ENCODE measurements at places on chromosomes 13 and 19.
A peak's percentile ranks its signal among the peaks of the same experiment; 100 is the strongest.

GRCh38 chr19:41927497-41928192 is 604 bp downstream of the ERFL start:
- no peak for DNase-seq
- peak overlapping the region; percentile 90 for H3K4me3 ChIP-seq
- peaks cover 12% of the 10 kb centered on the region for H3K27me3 ChIP-seq
- peak overlapping the region; percentile 60 for H3K27ac ChIP-seq
- peaks cover 31% of the 10 kb centered on the region for H3K4me1 ChIP-seq

GRCh38 chr13:40163066-40164000 is 503.1 kb downstream of the FOXO1 start:
- H3K27ac ChIP-seq, result no peak overlapping the region
- no peaks in the 10 kb centered on the region for H3K36me3 ChIP-seq
- H3K4me1 ChIP-seq, result peaks cover 17% of the 10 kb centered on the region
- H3K27me3 ChIP-seq, result peaks cover 1% of the 10 kb centered on the region
- DNase-seq, result no peak
- no peak overlapping the region for H3K4me3 ChIP-seq

GRCh38 chr13:106486287-106486686 is 49.2 kb downstream of the EFNB2 start:
- peaks cover 13% of the 10 kb centered on the region for H3K4me1 ChIP-seq
- H3K27ac ChIP-seq, result no peak overlapping the region
- H3K27me3 ChIP-seq, result peaks cover 11% of the 10 kb centered on the region
- no peak overlapping the region for H3K4me3 ChIP-seq

DNA sequence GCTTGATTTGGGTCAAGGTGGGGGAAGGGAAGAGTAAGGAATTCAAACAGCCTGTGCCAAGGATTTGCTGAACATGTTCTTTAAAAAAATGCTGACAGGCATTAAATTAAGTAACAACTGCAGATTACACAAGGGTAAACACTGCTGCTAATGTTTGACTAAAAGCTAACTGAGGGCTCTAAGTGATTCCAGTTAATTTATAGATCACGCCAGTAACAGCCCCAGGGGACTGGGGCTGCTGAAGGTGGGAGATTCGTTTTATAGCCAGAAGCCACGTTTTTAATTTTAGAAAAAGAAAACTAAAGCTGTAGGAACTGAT is 321.7 kb downstream of the DLEU7 start:
- no peak overlapping the region for H3K27ac ChIP-seq
- DNase-seq, result no peak
- H3K27me3 ChIP-seq, result no peaks in the 10 kb centered on the region
- H3K36me3 ChIP-seq, result no peaks in the 10 kb centered on the region

- peaks cover 13% of the 10 kb centered on the region for H3K36me3 ChIP-seq
- no peak for DNase-seq
- no peaks in the 10 kb centered on the region for H3K27me3 ChIP-seq
- H3K4me3 ChIP-seq, result no peak overlapping the region
Measured at GRCh38 chr19:44984005-44984404, 17.3 kb upstream of the RELB start.

DNA sequence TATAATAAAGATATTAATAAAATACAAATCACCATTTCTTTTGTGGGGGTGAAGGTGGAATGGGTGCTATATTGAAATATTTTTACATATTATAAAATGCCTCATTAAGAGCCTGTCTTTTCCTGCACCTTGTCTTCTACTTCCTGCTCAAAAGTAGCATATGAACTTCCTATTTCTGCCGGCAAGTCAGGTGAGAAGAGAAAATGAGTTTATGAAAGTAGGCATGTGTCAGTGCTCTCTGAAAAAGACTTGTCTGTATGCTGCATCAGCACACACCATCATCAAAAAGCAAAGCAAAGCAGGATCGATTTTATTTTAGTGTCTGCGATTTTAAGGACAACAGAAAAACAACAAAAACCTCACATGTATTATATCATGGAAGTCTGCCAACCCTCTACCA is 114.2 kb downstream of the RAP2A start:
- no peak overlapping the region for H3K27ac ChIP-seq
- no peaks in the 10 kb centered on the region for H3K36me3 ChIP-seq
- no peak overlapping the region for H3K4me3 ChIP-seq
- no peak for DNase-seq
- H3K4me1 ChIP-seq, result peaks cover 2% of the 10 kb centered on the region

DNA sequence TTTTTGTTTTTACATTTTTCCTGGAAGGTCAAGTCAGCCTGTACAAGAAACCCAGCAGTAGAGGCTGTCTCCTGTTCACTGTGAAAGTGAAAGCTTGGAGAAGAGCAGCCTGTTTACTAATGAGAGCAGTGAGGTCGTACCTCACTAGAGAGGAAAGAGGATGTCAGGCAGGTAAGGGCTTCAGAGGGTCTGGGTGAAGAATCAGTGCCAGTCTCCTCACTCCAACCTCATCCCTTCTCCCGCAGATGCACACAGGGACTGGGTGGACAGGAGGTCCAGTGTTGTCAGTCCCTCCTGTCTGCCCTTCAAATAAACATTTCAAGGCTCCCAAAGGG is 462.5 kb downstream of the KLF5 start:
- no peaks in the 10 kb centered on the region for H3K4me1 ChIP-seq
- no peaks in the 10 kb centered on the region for H3K36me3 ChIP-seq
- no peaks in the 10 kb centered on the region for H3K27me3 ChIP-seq
- H3K27ac ChIP-seq, result no peak overlapping the region

- H3K4me3 ChIP-seq, result no peak overlapping the region
- no peak overlapping the region for H3K27ac ChIP-seq
- DNase-seq, result no peak
- peaks cover 26% of the 10 kb centered on the region for H3K4me1 ChIP-seq
Measured at GRCh38 chr13:31037874-31038500, 105.5 kb downstream of the TEX26 start.

DNA sequence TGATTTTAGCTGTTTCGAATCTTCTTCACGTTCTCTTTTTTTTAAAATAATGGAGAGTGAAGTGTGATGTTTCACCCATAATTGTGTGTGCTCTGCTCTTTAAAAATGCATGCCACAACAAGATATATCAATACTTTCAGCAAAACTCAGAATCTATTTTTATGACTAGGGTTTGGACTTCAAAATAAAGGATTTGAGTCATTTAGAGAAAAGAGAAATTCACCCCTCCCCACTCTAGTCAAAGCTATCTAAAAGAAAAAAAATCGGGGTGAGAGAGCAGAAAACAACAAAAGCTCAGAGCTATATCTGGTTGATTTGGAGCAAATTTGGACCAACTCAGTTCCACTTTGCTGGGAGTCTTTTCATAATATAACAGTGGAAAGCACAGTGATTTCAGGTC is 244.5 kb downstream of the DNAJC15 start:
- H3K36me3 ChIP-seq, result no peaks in the 10 kb centered on the region
- no peak overlapping the region for H3K27ac ChIP-seq
- H3K27me3 ChIP-seq, result peaks cover 5% of the 10 kb centered on the region

- no peaks in the 10 kb centered on the region for H3K27me3 ChIP-seq
- H3K4me3 ChIP-seq, result no peak overlapping the region
- no peak for DNase-seq
- peaks cover 19% of the 10 kb centered on the region for H3K36me3 ChIP-seq
- no peak overlapping the region for H3K27ac ChIP-seq
Measured at GRCh38 chr19:40674291-40674690, 16.2 kb downstream of the NUMBL start.

DNA sequence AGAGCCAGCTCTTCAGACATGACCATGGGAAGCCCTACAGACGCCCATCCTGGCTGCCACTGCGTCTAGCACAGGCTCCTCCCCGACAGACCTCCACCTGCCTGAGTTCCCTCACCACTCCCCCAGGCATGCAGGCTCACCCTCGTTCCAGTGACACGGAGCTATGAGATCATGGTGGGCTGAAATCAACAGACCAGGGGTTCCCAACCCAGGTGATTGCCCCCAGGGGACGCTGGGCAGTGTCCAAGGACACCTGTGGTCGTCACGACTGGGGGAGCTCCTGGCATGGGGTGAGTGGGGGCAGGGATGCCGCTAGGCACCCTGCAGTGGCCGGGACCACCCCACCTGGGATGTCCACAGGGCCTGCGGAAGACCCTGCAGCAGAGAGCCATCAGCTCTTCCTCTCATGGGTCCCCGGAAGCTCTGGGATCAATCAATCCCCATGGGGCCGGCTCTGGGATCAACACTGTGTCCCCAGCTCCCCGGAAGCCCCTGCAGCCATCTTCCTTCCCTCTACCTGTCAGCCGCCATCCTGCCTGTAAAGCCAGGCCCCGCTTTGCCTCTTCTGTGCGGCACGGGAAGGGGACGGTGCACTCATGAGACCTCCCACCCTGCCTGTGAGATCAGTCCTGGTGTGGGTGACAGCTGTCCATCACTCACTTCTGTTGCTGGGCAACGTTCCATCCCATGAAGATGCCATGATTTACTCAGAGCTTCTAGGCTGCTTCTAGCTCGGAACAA is 12.8 kb upstream of the MADCAM1 start:
- no peak for DNase-seq
- H3K36me3 ChIP-seq, result peaks cover 16% of the 10 kb centered on the region
- H3K27ac ChIP-seq, result no peak overlapping the region
- H3K4me3 ChIP-seq, result no peak overlapping the region

GRCh38 chr19:16224293-16225045 is 26.8 kb downstream of the AP1M1 start:
- no peak overlapping the region for H3K4me3 ChIP-seq
- H3K36me3 ChIP-seq, result peaks cover 28% of the 10 kb centered on the region
- no peaks in the 10 kb centered on the region for H3K27me3 ChIP-seq
- DNase-seq, result no peak
- no peak overlapping the region for H3K27ac ChIP-seq

DNA sequence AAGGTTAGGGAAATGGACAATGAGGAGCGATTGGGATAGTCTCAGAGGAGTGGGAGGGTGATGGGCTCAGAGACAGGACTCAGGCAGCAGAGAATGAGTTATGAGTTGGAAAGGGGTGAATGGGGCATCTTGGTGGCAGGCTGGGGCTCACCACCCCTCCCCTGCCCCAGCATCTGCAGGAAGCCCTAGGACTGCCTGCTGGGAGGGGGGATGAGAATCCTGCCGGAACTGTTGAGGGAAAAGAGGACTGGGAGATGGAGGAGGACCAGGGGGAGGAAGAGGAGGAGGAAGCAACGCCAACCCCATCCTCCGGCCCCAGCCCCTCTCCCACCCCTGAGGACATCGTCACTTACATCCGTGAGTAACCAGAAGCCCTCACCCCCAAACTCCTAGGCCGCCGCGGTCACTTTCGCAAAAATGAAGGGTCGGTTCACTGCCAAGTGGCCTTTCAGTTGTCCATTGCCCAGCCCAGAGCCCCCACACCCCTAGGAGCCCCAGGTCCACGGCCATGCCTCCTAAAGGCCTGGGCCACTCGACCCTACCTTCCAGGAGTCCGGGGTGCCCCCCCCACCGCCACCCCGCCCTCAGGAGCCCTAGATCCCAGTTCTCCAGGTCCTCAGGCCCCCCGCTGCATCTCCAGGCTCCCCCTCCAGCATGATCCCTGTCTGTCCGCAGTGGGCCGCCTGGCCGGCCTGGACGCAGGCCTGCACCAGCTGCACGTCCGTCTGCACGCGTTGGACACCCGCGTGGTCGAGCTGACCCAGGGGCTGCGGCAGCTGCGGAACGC is 764 bp downstream of the CLEC11A start:
- no peak for DNase-seq
- peaks cover 16% of the 10 kb centered on the region for H3K4me1 ChIP-seq
- H3K27ac ChIP-seq, result no peak overlapping the region
- peak overlapping the region; percentile 73 for H3K4me3 ChIP-seq
- H3K27me3 ChIP-seq, result peaks cover 48% of the 10 kb centered on the region

DNA sequence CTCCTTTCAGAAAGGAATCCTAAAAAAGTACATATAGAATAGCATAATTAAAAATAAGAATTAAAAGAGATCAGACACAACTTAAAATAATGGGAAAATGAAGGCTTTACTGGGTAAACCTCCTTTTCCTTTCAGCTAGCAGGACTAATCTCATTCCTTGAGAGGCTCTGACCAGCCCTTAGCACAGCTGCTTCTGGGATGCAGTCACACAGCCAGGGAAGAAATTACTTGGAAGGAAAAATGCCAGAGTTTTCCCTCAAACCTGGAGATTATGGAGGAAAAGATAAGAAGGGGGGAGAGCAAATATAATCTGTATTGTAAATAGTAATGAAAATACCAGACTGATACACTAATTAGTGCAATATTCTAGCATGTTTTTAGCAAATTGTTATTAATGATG is 91.8 kb downstream of the LRCH1 start:
- H3K27me3 ChIP-seq, result no peaks in the 10 kb centered on the region
- H3K36me3 ChIP-seq, result no peaks in the 10 kb centered on the region
- peaks cover 47% of the 10 kb centered on the region for H3K4me1 ChIP-seq
- no peak overlapping the region for H3K4me3 ChIP-seq

GRCh38 chr19:40560092-40560507 is 16.6 kb upstream of the SHKBP1 start:
- DNase-seq, result no peak
- H3K4me3 ChIP-seq, result no peak overlapping the region
- H3K36me3 ChIP-seq, result peaks cover 2% of the 10 kb centered on the region
- H3K27me3 ChIP-seq, result peaks cover 28% of the 10 kb centered on the region

DNA sequence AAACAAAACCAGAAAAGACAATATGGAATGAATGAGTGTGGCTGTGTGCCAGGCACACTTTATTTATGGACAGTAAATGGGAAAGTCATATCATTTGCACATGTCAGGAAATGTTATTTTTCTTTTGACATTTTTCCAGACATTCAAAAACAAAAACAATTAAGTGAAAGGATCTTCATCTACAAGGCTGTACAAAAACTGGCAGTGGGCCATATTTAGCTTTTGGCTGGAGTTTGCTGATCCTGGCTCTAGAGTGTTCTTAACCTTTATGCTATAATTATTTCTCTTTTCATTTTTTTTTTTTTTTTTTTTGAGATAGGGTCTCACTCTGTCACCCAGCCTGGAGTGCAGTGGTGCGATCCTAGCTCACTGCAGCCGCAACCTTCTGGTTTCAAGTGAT is 6.5 kb upstream of the TNFSF9 start:
- no peaks in the 10 kb centered on the region for H3K36me3 ChIP-seq
- no peak overlapping the region for H3K4me3 ChIP-seq
- H3K27me3 ChIP-seq, result no peaks in the 10 kb centered on the region
- DNase-seq, result no peak
- H3K4me1 ChIP-seq, result peaks cover 19% of the 10 kb centered on the region

GRCh38 chr13:52851137-52851962 is 2.9 kb upstream of the PCDH8 start:
- H3K27ac ChIP-seq, result no peak overlapping the region
- peaks cover 40% of the 10 kb centered on the region for H3K27me3 ChIP-seq
- peak overlapping the region; percentile 77 for H3K4me3 ChIP-seq
- peaks cover 9% of the 10 kb centered on the region for H3K4me1 ChIP-seq
- H3K36me3 ChIP-seq, result no peaks in the 10 kb centered on the region

DNA sequence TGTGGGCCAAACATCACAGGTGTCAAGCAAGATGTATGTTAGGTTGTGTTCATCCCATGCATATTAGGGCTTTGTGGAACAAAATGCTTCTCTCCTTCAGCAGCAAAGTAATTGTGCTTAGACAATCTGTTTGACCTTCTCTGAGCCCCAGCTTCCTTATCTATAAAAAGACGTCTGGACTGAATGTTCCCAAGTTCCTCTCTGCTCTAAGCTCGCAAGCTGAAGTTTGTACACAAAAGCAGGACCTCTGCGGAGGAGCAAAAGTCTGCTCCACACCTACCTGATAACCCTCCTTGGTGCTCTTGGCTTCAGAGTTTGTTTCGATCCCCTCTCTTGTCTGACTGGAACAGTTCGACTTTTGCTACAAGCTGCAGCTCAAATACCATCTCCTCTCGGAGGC is 95.7 kb upstream of the UBL3 start:
- H3K36me3 ChIP-seq, result no peaks in the 10 kb centered on the region
- no peak for DNase-seq
- peaks cover 2% of the 10 kb centered on the region for H3K4me1 ChIP-seq
- H3K27me3 ChIP-seq, result peaks cover 7% of the 10 kb centered on the region
- H3K4me3 ChIP-seq, result no peak overlapping the region
